ENCODE measurements at places on chromosomes 4 and X.

DNA sequence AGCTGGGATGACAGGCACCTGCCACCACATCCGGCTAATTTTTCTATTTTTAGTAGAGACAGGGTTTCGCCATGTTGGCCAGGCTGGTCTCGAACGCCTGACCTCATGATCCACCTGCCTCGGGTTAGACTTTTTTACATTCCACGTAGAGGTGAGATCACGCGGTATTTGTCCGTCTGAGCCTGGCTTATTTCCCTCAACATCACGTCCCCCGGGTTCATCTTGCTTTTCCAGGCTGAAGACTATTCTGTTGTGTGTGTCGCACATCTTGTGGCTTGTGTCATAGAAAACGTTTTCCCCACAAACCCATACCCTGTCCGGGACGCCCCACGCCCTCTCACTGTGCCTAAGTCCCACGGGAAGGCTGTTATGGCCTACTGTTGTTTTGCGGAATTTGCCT, 185.3 kb downstream of the CRLF2 start:
- peak; percentile 29 for DNase-seq

- no peak for DNase-seq
These were observed 358.1 kb upstream of the NDST3 start for GRCh38 chr4:117676153-117676552.

DNA sequence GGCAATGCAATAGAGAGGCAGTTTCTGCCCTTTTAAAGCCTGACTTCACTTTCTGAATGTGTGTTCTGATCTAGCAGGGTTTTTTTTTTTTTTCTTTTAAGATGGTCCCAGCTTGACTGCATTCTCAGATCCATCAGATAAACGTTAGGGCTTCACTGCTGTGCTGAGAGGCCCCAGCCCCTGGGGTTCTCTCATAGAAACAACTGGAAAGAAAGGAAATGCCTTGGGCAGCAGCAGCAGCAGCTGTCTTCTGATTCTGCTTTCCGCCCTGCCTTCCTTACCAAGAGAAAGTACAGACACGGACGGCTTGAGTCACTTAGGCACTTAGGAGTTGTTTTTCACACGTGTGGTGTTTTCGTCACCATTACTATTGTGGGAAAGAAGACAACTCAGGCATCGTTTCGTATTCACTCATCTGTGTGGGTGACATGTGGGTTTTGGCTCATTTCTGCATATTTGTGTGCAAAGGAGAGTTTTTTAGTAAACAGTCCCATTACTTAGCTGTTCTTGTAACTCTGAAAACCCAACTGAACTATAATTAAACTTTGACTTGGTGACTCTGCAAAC, 172.0 kb downstream of the PTTG2 start:
- peak; percentile 76 for DNase-seq

- peak; percentile 56 for DNase-seq
These were observed 10.4 kb downstream of the RAB9A start for GRCh38 chrX:13699183-13699826.

GRCh38 chr4:108119199-108119800, 49.4 kb downstream of the LEF1 start:
- DNase-seq: no peak

- no peak for DNase-seq
These were observed 47.4 kb downstream of the ACSL4 start for GRCh38 chrX:109685656-109686078.

GRCh38 chrX:10404436-10404835, 215.9 kb downstream of the MID1 start:
- no peak for DNase-seq

DNA sequence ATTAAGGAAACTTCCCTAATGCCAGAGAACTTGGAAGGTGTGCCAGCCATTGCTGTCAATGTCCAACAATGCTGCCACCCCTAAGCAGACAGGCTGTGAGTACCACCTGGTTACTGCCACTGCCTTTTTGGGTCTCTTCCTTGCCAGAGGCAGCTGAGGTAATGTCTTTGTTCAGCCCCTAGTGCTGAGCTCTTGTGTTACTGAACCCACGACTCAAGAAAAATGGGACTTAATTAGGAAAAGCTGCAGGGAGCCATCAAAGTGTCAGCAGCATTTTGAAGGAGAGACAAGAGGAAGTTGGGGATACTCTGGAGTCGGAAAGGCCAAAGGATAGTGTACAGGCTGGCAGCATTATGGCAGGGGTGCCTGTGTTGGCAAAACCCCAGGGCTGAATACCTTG, 283.7 kb downstream of the AFF2 start:
- no peak for DNase-seq

DNA sequence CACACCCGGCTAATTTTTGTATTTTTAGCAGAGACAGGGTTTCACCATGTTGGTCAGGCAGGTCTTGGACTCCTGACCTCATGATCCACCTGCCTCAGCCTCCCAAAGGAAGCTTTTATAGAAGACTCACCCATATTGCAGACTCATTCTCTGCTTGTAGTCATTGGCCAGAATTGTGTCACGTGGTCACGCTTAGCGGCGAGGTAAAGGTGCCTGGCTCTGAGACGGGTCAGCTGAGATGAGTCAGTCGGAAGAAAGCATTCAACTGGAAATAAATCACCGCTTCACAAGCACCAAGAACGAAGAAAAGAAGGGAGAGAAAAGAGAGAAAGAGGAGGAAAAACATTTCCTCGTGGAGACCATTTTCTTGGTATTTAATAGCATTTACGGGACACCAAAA, 218.8 kb upstream of the NOCT start:
- no peak for DNase-seq

- DNase-seq: no peak
These were observed 153.0 kb upstream of the PSAPL1 start for GRCh38 chr4:7587433-7588405.

DNA sequence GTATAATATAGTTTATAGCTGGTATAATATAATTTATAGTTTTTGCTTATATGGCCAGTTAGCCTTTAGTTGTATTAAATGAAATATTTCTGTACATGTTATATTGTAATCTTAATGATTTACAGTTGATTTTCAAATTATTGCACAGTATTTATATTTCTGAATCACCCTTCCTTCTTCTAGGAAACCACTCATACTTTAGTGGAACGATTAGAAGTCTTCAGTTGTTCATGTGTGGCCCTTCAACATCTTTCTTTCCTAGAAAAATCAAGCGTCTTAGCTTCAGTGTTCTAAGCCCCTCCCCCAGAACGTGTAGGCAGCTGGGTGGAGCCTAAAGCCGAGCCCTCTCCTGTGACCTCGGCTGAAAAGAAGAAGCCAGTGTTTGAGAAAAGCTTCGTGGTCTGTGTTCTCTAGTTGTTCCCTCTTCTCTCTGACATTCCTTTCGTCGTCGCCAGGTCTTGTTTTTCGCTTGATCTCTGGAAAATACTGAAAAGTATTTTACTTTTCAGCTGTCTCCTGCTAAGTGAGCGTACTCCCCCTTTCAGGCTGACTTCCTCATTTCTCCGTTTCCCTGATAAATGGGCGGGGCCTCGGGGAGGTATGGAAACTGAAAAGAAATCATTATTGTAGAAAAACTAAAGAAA, at the start of gene C4orf33:
C4orf33 (plus strand) TSS at position 342 of the 644 bp plus-strand sequence. CDS start 6,459 bp downstream, outside the sequence.
- peak; percentile 70 for DNase-seq

DNA sequence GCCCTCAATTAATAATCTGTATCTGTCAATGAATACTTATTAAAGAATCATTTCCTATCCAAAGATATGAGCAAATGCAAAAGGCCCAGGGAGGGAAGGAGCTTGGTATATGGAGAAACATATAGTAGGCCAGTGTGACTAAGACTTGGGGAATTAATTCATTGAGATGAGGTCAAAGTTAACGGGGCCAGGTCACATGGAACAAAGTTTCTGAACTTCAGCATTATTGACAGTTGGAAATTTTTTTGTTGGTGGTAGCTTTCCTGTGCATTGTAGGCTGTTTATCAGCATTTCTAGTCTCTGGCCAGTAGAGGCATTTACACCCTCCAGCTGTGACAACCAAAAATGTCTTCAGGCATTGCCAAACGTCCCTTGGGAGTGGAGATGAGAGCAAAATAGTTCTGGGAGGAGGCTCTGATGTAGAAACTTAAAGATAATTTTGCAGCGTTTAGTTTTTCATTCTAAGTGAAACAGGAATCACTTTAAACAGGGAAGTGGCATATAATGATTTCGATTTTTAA, 202.0 kb downstream of the SLC4A4 start:
- no peak for DNase-seq

GRCh38 chr4:3011456-3012220, 48.3 kb downstream of the GRK4 start:
- no peak for DNase-seq

DNA sequence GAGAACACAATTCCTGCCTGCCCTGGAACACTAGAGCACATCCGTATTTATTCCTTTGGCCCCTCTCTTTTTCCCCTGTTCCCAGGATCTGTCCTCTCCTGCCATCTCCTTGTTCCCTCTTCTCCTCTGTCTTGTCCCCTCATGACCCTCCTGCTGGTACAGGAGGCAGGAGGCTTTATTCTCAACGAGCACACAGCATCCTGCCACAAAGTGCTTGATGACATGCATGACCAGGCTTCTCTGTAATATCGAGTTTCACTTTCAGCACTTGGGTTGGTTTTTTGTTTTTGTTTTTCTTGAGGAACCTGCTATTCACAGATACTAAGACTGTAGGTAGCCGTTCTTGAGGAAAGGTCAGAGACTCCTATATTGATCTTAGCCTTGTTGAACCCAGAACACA, 35.3 kb downstream of the NALF2 start:
- no peak for DNase-seq

DNA sequence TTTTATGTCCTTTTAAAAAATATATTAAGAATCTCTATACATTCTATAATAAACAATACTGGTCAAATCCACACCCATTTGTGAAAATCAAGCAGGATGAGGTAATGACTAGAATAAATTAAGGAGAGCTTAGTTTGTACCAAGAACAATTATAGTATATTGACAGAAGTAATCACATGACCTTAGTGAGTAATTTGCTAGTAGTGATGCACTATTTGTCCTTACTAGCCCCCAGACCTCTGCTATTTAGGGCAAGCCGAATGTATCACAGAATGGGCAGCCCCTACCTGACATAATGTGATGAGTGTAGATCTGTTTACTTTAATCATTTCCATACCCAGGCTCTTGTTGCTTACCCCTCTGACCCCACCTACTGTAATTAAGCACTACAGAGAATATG, 15.8 kb downstream of the ATP1B4 start:
- DNase-seq: no peak

DNA sequence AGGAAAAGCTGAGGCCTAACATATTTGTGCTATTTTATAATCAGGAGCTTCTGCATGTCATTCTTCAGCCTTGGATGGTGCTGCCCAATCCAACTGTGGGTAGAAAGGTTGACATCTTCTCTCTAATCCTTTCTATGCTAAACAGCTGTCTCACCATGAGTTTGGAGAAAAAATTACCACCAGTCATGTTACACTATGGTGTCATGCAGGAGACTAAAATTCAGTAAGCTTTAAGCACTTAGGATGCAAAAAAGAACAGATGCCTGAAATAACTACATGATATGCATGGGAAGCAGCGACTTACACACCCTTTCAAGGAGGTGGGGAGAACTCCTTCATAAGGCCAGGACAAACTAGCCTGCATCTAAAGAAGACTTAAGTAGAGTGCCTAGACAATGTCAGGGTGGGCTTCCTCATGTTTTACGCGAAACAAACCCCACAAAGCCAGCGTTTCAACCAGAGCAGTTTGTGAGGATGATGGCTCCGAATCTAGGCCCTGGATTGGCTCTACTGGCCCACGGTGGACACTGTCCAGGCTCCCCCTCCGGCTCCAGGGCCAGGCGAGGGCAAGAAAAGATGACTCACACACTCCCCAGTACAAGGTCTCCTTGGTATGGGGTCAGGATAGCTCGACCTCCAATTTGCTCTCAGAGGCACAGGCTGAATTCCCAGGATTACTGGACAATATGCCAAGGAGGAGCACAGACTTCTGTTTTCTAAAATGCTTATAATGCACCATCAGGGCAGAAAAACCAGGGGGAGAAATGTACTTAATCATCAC, 45.1 kb downstream of the STX18 start:
- no peak for DNase-seq

- DNase-seq: peak; percentile 64
These were observed 3.0 kb upstream of the CITED1 start for GRCh38 chrX:72308566-72309296.

DNA sequence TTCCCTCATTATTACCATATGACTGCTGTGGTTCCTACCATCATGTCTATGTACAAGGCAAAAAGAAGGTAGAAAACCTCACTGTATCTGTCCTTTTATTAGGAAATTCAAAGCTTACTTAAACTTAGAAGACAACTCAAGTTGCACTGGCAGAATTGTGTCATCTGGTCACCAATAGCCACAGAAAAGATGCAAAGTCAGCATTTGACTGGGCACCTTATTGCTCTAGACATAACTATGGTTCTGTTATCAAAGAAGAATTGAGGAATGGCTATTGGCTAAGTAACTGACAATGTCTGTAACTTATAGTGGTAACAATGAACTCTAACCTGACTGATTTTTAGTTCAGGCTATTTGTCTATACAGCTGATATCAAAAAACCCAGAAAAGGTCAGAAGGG, 45.3 kb downstream of the MAP9 start:
- no peak for DNase-seq

DNA sequence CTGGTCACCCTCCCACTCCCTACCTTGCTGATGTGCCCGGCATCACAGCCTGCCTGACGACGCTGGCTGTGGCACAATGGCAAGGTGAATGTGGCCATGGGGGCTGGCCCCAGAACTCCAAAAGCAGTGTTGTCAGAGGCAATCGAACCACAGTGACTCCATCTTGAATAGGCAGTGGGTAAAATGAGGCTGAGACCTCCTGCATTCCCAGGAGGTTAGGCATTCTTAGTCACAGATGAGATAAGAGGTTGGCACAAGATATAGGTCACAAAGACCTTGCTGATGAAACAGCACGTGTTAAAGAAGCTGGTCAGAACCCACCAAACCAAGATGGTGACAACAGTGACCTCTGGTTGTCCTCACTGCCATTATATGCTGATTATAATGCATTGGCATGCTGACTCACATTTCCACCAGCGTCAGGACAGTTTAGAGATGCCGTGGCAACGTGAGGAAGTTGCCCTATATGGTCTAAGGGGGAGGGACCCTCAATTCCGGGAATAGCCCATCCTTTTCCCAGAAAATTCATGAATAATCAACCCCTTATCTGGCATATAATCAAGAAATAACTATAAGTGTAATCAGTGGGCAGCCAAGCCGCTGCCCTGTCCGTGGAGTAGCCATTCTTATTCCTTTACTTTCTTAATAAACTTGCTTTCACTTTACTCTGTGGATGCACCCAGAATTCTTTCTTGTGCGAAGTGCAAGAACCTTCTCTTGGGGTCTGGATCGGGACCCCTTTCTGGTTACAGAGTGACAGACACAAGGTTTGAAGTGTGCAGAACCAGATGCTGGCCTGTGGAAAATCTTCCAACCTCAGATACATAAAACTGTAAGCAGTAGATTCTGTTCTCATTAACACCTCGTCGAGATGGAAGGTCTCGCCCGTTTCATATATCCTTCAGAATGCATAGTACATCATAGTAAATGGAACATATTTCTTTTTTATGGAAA, 26.8 kb upstream of the CLDN24 start:
- DNase-seq: no peak

DNA sequence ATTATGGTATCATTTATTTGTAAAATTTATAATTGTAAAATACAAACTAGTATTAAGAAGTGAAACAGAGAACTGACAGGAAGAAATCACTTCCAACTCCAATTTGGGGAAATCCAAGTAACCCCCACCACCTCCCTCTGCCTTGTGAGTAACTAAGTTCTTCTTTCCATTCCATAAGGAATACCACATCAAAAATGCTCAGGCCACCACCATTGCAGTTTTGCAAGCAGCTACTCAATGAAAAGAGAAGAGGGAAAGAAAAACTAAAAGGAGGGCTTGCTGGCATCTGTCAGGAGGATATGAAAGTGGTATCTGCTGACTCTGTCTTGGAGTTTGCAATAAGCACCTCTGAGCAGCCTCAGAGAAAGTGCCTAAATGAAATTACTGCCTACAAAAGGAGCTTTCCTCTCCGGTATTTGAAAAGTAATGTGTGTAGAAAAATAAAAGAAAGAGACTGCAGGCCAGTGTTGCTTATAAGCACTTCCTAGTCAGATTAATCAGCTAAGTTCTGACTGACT, 228.7 kb downstream of the OPHN1 start:
- DNase-seq: no peak
